Astrocyte (in vitro differentiated cells and primary cell): ENCODE measurements at places on chromosomes 6 and 20.

- DNase-seq: peak; percentile 88
Observed at GRCh38 chr6:151290877-151291721, 51.3 kb downstream of the AKAP12 start.

- peak; percentile 58 for DNase-seq
Observed at GRCh38 chr6:147648916-147649315, 140.4 kb downstream of the SAMD5 start.

GRCh38 chr6:140572867-140573266 is 1198.4 kb upstream of the CITED2 start:
- no peak for DNase-seq

- peak; percentile 50 for DNase-seq
Observed at GRCh38 chr6:37155394-37156312, 14.3 kb upstream of the PIM1 start.

GRCh38 chr20:26218301-26218700 is 521.6 kb upstream of the ZNF337 start:
- DNase-seq: peak; percentile 0

DNA sequence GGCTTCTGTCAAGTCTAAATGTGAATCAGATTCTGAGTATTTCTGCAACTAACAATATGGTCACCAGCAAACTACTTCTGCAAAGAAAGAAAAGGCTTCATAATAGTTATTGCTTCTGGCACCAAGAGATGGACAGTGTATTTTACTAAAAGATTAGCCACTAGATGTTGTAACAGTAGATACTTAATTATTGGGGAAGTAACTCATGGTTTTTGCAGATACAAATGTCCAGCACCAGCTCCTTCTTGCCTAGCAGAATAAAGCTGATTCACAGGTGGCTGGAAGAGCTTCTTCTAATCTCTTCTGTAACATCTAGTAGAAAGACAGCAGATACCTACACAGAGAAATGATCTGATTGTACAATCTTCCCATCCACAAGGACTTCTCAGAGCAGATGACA is 21.2 kb downstream of the ATXN1 start:
- DNase-seq: no peak
